ENCODE measurements at places on chromosomes 12 and 14.

GRCh38 chr14:44463356-44464004, 43.6 kb downstream of the FSCB start:
- DNase-seq = no peak

- no peak for DNase-seq
Observed at GRCh38 chr12:14961466-14962152, at the start of gene ARHGDIB. Gene ARHGDIB (minus strand): TSS chr12:14961601. CDS start chr12:14950712, 10,889 bp downstream.

GRCh38 chr12:9646794-9647781, 22.4 kb upstream of the CLEC2D start:
- DNase-seq = peak; percentile 13

DNA sequence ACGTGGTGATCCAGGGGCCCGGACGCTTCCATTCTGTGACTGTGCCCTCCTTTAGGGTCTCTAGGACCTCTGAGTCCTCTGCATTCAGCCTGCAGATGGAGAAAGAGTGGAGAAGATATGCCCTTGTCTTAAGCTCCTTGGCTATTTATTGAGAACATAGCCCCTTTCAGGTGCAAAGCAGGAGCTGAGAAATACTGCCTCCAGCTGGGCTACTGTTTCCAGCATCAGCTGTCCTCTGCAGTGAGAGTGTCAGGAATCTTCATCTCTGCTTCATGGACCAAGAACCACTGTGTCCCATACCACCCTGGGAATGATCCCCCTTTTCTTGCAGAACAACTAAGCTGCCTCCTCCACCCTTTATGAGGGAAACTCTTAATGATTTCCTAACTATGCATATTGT, 47.8 kb upstream of the CEP83 start:
- no peak for DNase-seq

GRCh38 chr12:109888179-109889020, 8.1 kb upstream of the GLTP start:
- DNase-seq = peak; percentile 95

DNA sequence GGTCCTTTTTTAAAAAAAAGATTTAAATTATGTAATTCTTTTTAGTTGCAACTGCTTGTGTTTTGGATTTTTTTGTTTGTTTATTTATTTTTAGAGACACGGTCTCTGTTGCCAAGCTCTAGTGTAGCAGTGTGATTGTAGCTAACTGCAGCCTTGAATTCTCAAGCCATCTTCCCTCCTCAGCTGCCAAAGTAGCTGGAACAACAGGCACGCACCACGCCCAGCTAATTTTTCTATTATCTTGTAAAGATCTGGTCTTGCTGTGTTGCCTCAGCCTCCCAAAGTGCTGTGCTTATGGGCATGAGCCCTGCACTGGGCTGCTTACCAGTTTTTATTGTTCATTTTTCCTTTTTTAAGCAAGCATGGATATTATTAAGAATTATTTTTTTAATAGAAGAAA, 10.6 kb upstream of the ART4 start:
- DNase-seq = peak; percentile 45

- DNase-seq = no peak
Observed at GRCh38 chr12:30975581-30975980, 49.0 kb downstream of the TSPAN11 start.

DNA sequence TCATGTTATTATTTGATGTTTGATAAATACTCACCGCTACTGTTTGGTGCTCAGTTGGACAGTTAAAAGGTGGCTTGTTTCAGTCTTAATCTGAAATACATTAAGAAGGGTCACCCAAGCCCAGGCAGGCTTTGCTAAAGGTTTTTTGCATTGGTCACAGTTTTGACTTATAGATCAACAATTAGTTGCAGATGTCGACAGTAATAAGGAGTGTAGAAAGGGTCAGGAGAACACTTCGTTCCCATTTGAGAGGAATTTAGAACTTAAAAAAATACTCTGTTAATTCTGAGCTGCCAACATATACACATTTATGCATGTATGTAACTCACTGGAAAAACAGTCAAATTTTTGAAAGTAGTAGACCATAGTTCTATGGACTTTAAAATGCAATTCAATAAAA, 130.3 kb downstream of the TMEM30B start:
- no peak for DNase-seq

DNA sequence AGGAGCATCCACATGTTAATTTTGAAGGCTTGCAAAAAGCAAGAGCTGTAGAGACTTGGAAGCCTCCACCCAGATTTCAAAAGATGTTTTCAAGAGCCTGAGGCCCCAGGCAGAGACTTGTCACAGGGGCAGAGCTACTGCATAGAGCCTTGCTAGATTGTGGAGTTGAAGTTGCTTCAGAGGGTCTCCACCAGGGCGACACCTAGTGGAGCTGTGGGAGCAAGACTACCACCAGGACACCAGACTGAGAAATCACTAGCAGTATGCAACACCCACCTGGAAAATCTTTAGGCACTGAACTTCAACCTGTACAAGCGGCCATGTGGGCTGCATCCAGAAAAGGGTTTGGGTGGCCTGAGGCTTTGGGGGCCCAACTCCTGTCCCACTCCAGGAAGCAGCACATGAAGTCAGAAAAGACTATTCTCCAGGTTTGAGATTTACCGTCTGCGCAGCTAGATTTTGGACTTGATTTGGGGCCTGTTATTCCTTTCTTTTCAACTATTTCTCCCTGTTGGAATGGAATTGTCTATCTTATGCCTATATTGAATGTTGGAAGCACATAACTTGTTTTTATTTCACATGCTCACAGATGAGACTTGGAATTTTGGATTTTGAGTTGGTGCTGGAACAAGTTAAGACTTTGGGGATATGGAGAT, 508.6 kb downstream of the FLRT2 start:
- DNase-seq = peak; percentile 53

- DNase-seq = no peak
Observed at GRCh38 chr14:48983351-48983888, 602.8 kb downstream of the RPS29 start.

- peak; percentile 98 for DNase-seq
Observed at GRCh38 chr12:6226002-6226678, 25.9 kb downstream of the CD9 start.

DNA sequence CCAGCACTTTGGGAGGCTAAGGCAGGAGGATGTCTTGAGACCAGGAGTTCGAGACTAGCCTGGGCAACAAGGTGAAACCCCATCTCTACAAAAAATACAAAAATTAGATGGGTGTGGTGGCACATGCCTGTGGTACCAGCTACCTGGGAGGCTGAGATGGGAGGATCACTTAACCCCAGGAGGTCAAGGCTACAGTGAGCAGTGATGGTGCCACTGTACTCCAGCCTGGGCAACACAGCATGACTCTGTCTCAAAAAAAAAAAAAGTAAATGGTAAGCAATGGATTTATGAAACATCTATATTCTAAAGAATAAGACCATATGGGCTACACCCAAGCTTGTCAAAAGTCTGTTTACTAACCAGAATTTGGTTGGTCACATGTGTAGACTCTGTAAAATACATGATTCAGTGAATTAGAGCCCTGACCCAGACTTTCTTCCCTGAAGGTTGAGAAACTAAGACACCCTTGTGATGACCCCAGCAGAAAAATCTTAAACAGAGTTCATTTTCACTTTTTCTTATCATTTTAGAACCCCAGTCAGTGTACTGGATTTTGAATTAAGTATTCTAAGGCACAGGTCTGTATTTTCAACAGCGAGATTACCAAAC, 12.1 kb downstream of the FGD6 start:
- DNase-seq = no peak

DNA sequence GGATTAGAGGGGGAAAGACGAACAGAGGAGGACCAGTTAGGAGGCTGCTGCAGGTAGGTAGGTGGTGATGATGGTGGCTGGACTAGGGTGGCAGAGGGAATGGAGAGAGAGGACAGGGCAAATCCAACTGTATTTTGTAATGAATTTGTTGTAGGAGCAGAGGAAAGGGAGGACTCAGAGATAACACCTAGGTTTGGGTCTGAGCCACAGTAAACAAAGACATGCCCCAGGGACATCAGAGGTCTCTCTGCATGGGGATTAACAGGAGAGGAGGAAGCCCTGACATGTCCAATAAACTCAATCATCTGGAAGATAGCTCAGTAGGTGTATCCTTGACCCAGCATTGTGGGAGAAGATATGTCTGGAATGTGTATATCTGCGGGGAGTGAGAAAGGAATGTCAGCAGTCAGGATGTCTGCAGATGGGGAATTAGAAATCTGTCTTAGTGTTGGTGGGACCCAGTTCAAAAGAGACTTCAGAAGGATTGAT, 4.7 kb upstream of the SLC48A1 start:
- no peak for DNase-seq

DNA sequence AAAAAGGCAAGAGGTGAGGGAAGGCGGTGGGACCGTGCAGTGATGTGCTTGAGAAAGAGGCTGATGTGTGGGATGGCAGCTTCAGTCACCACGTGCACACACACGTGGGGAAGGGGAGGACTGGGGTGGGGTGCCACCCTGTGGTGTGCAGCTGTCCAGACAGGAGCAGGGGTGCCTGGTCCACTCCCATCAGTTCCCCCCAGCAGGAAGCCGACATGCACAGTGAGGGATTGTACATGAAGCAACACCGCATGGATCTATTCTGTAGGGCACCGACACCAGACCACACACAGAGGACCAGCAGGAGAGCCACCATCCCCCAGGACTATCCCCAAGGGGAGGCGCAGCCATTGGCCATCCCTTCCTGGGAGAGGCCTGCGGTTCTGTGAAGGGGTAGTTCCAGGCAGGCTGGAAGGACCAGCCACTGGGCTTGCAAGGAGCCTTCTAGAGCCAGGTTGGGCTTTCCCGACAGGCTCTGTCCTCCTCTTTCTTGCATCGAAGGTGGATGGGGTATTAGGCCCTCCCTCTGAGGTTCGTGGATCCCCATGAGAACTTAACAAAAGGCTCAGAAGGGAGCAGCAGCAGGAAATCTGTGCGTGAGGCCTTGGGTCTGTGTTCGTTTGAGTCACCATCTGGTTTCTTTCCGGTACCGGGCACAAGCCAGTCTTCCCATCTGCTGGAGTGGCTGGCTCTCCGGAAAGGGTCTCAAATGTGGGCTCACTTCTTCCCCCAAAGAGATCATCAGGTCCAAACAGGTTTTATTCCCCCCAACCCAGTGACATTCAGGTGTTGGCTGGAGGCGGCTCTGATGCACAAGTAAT, 59.8 kb downstream of the PLEKHG3 start:
- DNase-seq = peak; percentile 56

GRCh38 chr14:52253503-52253902, 14.0 kb upstream of the PTGDR start:
- DNase-seq = peak; percentile 72

GRCh38 chr12:12523229-12523628, 39.4 kb downstream of the DUSP16 start:
- DNase-seq = no peak

- DNase-seq = peak; percentile 75
Observed at GRCh38 chr14:55707365-55707804, 127.4 kb downstream of the KTN1 start.

Data from fibroblast of the aortic adventitia (primary cell).